Stimulated activated CD4-positive, alpha-beta T cell treated with anti-CD3 and anti-CD28 coated beads, Interleukin-4, amount 100 ng/mL, for 48 hours (primary cell): ENCODE measurements at places on chromosomes 4 and X.

GRCh38 chr4:48944756-48945241, 38.2 kb upstream of the OCIAD2 start:
- peak; percentile 50 for DNase-seq

DNA sequence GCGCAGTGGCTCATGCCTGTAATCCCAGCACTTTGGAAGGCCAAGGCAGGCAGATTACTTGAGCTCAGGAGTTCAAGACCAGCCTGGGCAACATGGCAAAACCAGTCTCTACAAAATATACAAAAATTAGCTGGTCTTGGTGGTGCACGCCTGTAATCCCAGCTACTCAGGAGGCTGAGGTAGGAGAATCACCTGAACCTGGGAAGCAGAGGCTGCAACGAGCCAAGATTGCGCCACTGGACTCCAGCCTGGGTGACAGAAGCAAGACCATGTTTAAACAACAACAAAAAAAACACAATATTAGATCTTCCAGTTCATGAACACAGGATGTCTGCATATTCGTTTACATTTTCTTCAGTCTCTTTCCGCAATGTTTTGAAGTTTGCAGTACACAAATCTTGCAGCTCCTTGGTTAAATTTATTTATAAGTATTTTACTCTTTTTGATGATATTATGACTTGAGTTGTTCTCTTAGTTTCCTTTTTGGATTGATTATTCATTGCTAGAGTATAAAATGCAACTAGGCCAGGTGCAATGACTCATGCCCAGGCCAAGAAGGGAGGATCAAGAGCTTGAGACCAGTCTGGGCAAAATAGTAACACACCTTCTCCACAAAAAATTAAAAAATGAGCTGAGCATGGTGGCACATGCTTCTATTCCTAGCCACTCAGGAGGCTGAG, 30.4 kb upstream of the ABCG2 start:
- no peak for DNase-seq

GRCh38 chr4:82528868-82529267, 32.9 kb downstream of the TMEM150C start:
- no peak for DNase-seq

DNA sequence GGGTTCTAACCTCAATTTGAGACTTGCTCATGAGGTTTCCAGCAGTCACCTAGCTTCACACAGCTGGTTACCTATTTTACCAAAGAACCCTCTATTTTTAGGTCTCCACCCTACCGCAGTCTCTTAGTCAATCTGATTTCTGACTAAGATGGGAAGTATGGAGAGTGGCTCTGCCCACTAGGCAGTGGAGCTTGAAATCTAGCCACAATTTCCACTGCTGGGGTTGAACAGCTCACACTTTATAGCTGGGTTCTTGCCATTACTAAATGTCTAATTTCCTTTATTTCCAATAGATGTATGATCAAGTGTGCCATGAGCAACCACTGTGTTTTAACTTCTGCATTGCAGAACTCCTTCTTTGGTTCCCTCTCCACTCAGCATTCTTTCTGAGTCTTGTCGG, 43.1 kb downstream of the GASK1B start:
- DNase-seq: no peak

- DNase-seq: no peak
These were observed 20.6 kb upstream of the HPGDS start for GRCh38 chr4:94363136-94363655.

DNA sequence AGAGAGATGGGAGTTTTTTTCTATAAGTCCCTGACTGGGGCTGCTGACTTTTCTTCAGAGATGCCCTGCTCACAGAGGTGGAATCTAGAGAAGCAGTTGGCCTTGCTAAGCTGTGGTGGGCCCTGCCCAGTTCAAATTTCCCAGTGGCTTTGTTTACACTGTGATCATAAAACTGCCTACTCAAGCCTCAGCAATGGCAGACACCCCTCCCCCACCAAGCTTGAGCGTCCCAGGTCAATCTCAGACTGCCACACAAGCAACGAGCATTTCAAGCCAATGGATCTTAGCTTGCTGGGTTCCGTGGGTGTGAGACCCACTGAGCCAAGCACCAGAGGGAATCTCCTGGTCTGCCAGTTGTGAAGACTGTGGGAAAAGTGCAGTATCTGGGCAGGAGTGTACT, 199.8 kb upstream of the WDFY3 start:
- no peak for DNase-seq

DNA sequence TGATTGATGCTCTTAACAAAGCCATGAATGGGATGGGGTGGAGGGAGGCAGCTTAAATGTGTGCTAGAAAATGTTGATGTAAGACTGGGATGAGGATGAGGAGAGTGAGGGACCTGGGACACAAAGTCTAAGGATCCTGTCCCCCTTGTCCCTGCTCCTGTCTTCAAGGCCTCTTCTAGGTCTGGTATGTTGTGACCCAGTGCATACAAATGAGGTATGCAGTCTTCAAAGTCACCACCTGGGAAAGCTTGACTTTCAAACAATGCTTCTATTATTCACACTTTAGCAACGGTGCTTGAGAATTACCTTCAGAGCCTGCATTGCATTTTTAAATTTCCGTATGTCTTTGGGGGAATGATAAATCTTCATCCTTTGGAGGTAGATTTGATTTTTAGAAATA, 88.4 kb upstream of the SLC34A2 start:
- no peak for DNase-seq

DNA sequence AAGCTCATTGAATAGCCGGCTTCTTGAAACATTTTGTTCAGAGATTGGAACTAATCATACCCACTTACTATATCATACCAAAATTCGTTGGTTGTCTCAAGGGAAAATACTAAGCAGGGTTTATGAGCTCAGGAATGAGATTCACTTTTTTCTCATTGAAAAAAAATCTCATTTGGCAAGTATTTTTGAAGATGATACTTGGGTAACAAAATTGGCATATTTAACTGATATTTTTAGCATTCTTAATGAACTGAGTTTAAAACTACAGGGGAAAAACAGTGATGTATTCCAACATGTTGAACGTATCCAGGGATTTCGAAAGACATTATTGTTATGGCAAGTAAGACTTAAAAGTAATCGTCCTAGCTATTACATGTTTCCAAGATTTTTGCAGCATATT, 6.4 kb downstream of the FAM200B start:
- no peak for DNase-seq

- no peak for DNase-seq
These were observed 22.9 kb upstream of the CPE start for GRCh38 chr4:165355900-165356300.

- no peak for DNase-seq
These were observed 59.6 kb downstream of the DCX start for GRCh38 chrX:111352424-111352823.

- no peak for DNase-seq
These were observed 205.7 kb downstream of the FAT4 start for GRCh38 chr4:125520258-125520990.

DNA sequence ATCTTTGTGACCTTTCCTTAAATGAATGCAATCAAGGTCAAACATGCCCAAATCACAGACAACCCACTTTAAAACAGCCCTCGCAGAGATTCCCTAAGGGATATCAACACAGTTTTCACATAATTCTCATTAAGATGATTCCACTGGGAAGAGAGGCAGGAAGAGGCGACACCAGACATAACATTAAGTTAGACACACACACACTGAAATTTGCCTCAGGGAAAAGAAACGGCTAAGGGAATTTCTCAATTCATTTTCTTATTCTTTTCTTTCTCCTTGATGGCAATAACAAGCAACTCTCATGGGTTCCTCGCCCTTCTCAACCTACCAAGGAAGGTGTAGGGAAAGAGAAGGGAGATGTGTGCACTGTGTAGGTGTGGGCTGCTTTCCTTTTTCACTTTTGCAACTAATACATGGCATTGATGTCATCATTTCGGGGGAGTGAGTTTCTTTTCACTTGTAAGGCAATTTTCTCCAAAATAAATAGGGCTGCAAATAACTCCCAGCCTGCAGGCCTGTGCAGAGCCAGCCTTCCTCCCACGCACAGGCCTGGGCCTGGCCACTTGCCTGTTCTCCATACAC, 41.4 kb downstream of the SOD3 start:
- no peak for DNase-seq

- no peak for DNase-seq
These were observed 29.7 kb upstream of the HELT start for GRCh38 chr4:184988611-184989010.

- DNase-seq: no peak
These were observed 340.4 kb downstream of the RPA4 start for GRCh38 chrX:97224148-97224547.

GRCh38 chr4:25842229-25842845, 20.5 kb downstream of the SEL1L3 start:
- no peak for DNase-seq

GRCh38 chr4:169039251-169039954, 29.3 kb upstream of the CBR4 start:
- no peak for DNase-seq

DNA sequence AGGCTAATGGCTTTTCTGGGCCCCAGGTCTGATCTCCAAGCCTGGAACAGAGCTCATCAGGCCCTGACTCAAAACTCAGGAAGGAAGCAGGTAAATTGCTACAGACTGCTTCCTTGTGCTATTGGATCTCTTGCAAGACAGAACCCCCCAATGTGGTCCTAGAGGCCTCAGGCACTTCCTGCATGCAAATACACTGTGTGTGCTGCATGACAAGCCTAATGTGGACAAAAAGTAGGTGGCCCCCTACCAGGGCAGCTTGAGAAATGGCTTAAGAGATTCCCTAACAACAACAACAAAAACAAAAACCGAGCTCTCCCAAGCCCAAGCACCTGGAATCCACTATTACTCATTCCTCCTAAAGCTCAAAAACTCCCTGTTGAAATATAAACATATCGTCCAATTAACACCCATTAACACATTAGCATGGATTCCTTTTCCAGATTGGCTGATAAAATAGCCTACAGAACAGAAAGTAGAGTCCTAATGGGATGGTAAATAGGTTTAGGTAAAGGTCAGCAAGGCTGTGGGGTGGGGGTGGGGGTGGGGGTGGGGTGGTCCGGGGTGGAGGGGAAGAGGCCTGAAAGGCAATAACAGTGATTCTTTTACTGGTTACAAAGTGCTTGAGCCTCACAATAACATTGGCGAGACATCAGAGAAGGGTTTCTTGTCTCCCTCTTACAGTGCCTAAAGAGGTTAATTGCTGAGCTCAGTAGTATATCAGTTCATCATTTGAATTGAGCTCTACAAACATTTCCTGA, 24.1 kb upstream of the FGF16 start:
- no peak for DNase-seq

GRCh38 chr4:56668267-56668666, 12.8 kb downstream of the HOPX start:
- DNase-seq: no peak

- no peak for DNase-seq
These were observed 47.7 kb upstream of the SYTL5 start for GRCh38 chrX:37958525-37959211.

- peak; percentile 47 for DNase-seq
These were observed 15.1 kb downstream of the NOCT start for GRCh38 chr4:139030614-139031235.

GRCh38 chrX:154515090-154515965, 704 bp downstream of the FAM3A start:
- no peak for DNase-seq

GRCh38 chr4:37455301-37456131, 211.0 kb downstream of the NWD2 start:
- DNase-seq: no peak

DNA sequence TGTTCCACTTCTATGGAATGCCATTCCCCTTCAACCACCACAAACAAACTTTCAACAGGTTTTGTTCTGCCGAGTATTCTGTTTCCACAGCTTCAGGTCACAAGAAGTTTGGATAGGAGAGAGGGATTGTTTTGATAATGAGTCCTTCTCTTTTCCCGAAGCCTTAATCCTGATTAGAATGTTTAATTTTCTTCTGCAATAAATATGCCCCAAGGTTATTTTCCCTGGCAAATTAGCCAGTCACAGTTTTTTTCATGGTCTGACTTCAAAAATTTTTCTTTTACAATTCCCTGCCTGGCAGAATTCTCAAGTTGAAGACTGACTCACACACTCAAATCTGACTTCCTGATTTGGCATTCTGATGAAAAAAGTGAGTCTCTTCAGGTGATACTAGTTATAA, 33.1 kb upstream of the EDNRA start:
- DNase-seq: no peak

DNA sequence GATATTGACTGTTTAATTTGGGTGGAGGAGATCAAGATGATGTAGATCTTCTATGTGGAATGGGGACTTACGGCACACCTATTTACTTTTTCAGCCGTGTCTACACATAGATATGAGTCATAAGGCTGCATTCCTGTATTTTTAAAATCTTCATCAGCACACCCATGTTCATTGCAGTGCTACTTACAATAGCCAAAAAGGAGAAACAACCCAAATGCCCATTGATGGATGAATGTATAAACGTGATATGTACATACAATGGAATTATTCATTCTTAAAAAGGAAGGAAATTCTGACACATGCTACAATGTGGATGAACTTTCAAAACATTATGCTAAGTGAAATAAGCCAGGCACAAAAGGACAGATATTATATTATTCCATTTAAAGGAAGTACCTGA, 98.6 kb downstream of the AASDH start:
- DNase-seq: no peak

GRCh38 chr4:145840162-145840768, 98.4 kb downstream of the ZNF827 start:
- no peak for DNase-seq

- peak; percentile 33 for DNase-seq
These were observed 73.6 kb upstream of the RBMX start for GRCh38 chrX:136953867-136954787.

DNA sequence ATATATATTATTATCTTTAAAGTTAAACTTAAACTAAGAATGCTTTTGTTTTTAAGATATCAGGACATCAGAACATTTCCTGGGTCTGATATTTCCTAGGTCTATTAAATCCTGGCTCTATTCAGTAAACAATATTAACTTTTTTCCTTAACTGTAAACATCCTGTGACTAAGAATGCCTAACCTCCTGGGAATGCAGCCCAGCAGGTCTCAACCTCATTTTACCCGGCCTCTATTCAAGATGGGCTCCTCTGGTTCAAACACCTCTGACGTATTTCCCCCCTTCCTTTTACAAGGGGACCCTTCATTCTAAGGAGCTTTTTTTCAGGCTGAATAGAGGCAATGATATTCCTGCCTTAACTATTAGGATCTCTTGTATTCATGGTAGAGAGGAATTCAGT, 35.8 kb upstream of the DYNLT3 start:
- DNase-seq: no peak

DNA sequence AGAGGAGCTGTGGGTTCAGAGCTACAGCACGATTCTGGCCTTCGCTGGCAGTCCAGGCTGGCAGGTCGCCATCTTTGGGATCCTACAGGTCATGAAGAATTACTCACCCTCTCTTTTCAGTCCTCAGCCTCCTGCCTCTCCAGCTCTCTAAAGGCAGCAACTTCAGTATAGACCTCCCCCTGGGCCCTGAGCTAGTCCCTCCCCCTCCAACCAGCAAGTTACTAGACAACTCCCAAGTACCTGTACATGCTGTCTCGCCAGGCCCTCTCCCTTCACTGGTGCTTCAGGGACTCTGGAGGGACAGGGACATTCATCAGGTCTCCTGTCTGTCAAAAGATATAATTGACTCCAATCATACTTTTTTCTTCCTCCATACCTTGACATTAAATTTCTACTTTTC, at the start of gene GPR119:
TSS of gene GPR119 (minus strand) at position 155 of the 400 bp plus-strand sequence. CDS start 227 bp downstream, outside the sequence.
- DNase-seq: no peak

GRCh38 chr4:173468314-173468713, 61.7 kb downstream of the HAND2 start:
- DNase-seq: no peak

GRCh38 chrX:129786210-129786651, 6.5 kb downstream of the SASH3 start:
- DNase-seq: no peak
